Ammon's horn (tissue), 1 donor: ENCODE measurements at places on chromosomes 7 and 10.

DNA sequence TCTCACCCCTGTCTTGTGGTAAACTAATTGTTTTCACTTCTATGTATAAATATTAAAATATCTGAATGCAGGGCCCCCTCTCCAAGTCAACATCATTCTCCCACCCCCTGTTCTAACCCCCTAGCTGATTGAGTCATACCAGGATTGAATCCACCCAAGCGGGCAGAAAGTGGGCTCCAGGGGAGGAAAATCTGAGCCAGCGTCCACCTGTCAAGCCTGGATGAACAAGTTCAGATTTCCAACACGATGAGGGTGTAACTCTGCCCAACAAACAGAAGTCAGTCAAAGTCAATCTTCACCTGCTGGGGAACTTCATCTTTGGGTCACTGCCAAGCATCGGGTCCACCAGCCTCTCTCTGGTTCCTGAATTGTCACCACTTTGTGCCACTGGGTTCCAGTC is 162.9 kb upstream of the CELF2 start:
- DNase-seq, result no peak

GRCh38 chr7:29888006-29888405 is 81.7 kb downstream of the WIPF3 start:
- DNase-seq, result no peak

GRCh38 chr7:7231000-7231399 is 48.7 kb downstream of the C1GALT1 start:
- no peak for DNase-seq

GRCh38 chr10:111222961-111223360 is 146.1 kb downstream of the ADRA2A start:
- peak; percentile 46 for DNase-seq

DNA sequence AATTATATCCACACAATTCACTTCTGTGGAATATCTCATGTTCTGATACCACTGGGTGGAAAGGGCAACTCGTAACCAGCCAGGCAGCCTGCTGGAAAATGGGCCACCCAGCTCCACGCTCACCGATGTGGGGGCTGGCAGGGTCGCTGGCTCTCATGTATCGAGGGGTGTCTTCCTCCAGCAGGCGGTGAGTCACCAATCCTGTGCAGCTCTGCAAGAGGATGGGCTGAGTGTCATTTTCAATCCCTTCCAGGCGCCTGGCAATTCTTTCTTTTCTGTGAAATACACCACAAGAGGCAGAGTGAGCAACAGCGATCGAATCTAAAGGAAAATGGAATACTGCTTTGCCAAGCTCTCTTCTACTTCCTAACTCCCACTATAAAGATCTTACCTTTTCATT is 80.1 kb downstream of the SVIL start:
- no peak for DNase-seq

DNA sequence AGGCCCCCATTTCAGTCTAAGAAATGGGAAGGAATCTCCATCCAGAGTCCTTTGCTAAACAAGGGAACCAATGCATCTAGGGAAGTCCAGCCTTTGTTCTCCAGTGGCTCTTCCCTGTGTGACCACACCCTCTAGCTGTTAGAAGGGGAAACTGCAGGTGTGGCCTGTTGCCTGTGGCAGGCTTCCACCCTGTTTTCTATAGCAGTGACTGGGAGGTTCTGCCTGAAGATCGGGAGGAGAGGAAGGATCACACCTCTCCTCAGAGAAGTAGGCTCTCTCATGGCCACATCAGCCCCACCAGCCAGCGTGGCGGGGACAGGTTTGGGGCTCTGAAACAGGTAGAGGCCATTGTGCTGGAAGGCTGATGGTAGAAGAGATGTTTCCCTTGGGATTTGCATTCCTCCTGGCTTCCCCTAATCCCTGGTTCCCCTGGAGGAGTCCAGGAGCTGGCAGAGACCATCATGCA is 47.7 kb upstream of the TRIM8 start:
- peak; percentile 64 for DNase-seq

DNA sequence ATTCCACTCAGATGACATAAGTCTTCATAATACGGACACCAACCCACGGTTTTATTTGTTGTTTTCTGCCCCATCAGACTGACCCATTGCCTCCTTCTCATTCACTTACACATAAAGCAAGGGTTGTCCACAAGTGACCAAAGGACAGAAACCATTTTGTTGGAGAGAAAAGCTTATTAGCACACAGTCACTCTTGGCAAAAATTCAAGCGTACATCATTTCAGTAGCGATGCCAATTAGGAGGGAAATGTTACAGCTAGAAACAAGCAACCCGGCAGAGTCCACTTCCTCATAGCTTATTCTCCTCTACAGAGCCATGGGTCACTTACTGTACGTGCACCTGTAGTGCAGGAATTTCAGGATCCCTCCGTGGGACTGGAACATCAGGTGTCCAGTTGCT is 23.0 kb downstream of the ABLIM1 start:
- DNase-seq, result no peak

DNA sequence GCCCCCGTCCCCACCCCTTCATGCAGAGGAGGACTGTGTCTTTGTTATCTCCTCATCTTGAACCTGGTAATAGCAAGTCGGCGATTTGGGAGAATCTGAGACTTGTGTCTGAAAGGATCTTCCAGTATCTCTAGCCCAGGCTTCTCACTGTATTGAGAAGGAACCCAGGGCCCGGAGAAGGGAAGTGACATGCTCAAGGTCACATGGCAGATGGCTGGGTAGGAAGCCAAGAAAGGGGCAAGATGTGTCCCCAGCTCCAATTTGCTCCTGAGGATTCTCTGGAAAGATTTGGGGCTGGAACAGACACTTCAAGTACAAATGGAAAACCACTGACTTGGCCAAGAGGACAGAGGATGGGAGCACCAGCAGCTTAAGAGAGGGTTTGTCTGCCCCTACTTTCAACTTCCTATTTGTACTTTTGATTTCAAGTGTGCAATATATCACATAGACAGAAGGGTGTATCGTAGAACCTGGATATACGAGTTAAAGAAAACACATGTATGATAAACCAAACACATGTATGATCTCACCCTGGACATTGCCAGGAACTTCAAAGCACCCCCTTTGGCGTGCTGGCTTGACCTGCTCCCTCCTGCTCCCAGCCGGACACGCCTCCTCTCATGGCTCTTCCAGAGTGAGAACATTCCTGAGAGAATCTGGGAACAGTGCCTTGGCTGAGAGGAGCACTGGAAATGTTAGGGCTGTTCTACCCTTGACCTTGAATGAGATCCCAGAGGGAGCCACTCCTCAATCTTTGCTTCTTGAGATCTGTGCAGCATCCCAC is 79.7 kb downstream of the CDH23 start:
- peak; percentile 34 for DNase-seq

DNA sequence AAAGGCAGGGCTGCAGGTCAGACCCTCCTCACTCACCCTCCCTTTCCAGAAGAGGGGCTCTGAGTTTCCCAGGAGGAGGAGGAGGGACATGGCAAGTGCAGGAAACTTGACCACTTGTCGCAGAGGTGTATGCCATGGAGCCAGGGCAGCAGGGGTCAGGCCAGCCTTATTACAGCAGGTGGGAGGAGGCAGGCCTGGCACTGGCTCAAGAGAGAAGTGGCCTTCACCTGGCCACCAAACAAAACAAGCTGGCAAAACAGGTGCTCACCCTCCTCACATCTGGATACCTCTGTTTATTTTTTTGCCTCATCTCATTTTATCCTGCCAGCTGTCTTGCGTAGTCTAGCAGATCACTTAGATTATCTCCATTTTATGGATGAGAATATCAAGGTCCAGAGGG is 12.5 kb downstream of the COL13A1 start:
- DNase-seq, result no peak

DNA sequence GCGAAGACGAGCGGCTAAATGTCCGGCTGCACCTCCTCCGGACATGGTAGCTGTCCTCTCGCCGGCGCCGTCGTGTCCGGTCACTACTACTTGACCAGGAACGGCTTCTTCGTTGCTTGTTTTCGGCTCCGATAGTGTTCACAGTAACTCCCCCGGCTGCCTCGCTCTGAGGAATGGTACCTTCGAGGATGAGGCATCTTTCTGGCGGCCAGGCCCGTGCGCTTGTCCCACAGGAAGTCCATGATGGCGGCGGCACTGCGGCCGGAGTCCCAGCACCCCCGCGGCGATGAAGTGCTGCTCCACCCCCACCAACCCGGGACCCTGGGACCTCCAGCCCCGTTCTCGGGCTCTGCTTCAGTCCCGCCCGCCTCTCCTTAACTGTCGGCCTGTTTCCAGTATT is 11.0 kb upstream of the CCDC126 start:
- no peak for DNase-seq

DNA sequence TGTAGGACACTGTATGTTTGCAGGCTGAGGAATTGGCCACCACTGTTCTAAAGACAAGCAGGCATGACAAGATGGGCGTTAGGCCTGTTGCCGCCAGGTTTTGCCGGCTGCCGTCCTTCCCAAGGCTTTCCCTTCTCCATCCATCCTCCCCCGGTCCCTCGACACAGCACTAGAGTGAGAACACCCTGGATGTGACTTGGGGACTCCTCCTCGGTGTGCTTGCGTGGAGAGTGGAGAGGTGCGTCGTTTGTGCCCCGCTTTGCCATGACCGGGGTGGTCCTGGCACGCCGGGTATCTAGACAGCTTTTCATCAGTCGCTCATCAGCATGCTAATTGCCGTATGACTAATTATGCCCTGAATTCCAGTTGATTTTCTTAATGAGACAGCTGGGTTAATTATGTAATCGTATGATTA is 206.6 kb upstream of the SH2B2 start:
- DNase-seq, result no peak

GRCh38 chr10:131822692-131823245 is 78.0 kb upstream of the PPP2R2D start:
- DNase-seq, result no peak

DNA sequence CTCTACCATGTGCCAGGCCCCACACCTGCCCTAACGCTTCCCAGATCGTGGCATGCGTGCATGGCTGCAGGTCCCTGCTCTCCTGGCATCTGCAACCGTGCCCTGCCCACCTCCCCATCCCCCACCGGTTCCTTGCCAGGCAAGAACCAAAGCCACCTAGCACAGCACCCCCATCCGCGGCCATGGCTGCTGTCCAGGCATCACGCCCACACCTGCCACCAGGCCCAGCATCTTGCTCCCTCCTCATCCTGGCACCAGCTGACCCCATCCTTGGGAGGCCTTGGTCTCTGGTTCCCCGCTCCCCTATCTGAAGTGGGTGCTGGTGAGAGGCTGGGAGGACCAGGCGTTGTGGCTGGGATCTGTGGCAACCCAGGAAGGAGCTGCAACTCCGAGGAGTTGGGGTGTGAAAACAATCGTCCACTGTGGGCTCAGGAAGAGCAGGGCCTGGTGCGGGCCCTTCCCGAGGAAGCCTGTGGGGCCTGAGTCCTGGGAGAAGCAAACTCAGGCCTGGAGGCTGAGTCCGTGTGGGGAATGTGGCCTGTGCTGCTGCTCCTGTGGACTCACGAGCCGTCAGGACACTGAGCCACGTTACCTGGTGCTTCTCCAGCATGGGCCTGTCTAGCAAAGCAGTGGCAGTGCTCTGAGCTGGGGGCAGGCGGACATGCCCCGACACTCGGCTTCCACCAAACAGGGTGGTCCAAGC is 417.1 kb downstream of the DNAJB6 start:
- DNase-seq, result no peak

DNA sequence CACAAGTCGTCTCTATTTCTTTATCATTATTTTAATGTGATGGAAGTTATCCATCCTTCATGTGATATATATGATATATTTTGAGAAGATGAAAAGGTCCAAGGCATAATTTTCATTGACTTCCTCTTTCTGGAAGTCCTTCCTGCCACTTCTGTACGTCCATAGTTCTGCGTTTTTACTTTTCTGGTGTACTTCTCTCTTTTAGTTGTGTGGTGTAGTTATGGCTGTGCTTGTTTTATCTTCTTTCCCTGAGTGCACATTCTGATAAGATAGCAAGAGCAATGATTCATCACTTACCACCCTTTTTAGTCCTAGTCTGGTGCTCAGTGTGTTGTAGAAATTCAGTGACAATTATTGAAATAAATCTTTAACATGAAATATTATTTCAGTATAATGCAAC is 231.3 kb upstream of the FERD3L start:
- no peak for DNase-seq

- no peak for DNase-seq
These were observed 20.4 kb downstream of the PTPRN2 start for GRCh38 chr7:158567153-158567603.

DNA sequence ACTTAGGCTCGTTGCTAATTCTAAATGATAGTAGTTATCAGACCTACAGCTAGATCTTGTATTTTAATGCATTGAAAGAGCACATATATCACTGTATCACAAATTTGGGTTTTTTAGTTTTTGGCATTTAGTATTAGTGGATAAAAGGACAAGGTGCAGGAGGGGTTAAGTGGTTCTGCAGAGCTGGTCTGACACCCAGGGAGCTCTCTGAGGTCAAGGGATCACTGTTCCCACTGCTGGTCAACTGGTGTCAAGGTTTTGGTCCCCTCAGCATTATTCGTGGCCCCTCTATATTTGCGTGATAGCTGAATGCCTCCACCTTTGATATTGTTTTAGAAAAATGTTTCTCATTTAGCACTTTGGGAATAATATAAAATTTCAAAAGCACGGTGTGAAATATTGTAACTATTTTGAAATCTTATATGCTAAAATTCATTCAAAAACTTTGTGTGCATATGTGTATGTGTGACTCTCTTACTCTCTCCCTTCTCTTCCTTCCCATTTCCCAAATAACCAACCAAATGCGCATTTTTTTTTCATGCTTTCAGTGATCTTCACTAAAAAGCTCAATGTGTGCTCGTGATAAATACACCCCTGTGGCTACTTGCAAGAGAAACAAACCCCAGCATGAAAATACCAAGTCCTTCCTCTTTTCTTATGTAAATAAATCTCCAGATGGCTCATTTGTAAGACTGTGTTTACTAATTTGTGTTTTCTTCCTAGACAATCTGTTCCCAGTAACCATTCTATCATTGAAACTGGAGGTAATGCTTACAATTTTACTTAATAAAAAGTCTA is 309.2 kb downstream of the FGFR2 start:
- no peak for DNase-seq

DNA sequence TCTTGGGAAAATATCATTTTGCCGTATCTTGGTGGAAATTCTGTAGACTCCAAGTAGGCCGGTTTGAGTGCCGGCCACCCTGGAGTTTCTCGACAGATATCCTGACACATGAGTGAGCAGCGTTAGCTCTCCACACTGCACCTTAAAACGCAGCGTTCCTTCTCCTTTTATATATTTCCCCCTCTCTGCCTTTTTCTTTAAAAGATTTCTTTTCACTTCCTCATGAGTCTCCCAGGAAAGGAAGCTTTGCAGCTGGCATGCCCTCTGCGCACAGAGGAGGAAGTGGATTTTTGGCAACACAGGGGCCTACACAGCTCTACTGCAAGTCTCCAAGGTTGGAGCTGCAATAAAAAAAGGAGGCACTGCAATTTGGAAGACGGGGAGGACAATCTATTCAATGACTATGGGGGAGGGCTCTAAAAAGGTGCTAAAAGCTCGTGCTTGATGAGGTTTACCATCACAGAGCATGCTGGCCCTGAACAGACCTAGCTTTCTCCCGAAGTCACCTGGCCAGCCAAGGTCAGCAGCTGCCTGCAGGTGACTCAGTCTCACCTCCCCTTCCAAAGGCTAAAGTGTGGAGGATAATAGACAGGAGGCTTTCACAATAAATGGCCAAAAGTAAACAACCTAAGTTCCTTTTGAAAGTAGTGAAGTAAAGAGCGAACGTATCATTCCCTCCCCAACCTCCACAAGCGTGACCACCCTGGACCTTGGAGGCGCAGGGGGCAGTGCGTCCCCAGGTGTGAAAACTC is 252.8 kb downstream of the ZMYND11 start:
- DNase-seq, result peak; percentile 69
